SW480 (cell line): ENCODE measurements at places on chromosomes 13 and 19.
A peak's percentile ranks its signal among the peaks of the same experiment; 100 is the strongest.

DNA sequence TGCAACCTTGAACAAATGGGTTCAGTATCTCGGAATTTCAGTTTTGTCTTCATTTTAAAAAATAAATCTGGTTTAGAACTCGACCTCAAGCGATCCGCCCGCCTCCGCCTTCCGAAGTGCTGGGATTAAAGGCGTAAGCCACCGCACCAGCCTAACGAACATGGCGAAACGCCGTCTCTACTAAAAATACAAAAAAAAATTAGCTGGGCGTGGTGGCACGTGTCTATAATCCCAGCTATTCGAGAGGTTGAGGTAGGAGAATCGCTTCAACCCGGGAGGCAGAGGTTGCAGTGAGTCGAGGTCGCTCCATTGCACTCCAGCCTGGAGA, 571 bp downstream of the ZNF302 start:
- DNase-seq = no peak

DNA sequence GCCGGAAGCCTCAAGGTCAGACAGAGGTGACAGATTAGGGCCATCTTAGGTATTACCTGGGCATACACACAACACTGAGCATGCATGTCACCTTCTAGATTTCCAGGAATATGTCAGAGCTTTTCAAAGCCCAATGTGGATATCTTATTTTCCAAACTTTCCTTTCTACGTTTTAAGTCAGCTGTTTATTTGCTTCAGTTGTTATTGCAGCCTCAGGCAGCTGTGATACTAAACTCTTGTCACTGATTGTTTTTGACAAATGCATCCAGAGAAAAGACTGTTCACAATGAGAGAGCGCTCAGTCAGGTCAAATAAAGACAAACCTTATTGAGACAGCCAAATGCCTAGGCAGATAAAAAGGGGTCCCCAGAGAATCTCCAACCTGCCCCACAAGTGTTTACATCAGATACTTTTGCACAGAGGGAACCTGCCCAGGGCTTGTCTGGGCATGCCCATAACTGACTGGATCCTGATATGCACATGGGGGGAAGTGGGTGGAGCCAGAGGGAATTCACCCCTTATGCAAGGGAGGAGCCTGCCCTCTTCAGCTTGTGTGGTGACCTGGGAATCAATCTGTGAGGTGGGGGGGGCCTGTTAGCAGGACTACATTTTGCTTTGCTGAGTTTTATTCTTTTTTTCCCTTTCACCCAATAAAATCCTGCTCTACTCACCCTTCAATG, 28.5 kb downstream of the MED4 start:
- no peak for DNase-seq

DNA sequence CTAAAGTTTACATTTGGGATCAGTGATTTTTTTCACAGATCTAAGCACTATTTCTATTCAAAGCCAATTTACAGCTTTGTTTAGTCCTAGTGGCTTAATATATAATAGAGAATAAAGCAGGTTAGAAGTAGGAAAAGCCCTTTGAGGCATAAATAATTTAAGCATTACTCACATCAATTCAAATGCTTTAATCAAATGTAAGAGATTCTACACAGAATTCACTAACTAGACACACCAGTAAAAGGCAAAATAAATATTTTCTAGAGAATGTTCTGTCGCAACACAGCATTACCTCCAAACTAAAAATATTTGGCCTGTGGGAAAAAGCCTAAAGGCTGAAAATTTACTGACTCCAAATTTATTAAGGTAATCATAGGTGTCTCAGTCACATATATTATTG, 31.3 kb downstream of the KCTD12 start:
- DNase-seq = peak; percentile 6

DNA sequence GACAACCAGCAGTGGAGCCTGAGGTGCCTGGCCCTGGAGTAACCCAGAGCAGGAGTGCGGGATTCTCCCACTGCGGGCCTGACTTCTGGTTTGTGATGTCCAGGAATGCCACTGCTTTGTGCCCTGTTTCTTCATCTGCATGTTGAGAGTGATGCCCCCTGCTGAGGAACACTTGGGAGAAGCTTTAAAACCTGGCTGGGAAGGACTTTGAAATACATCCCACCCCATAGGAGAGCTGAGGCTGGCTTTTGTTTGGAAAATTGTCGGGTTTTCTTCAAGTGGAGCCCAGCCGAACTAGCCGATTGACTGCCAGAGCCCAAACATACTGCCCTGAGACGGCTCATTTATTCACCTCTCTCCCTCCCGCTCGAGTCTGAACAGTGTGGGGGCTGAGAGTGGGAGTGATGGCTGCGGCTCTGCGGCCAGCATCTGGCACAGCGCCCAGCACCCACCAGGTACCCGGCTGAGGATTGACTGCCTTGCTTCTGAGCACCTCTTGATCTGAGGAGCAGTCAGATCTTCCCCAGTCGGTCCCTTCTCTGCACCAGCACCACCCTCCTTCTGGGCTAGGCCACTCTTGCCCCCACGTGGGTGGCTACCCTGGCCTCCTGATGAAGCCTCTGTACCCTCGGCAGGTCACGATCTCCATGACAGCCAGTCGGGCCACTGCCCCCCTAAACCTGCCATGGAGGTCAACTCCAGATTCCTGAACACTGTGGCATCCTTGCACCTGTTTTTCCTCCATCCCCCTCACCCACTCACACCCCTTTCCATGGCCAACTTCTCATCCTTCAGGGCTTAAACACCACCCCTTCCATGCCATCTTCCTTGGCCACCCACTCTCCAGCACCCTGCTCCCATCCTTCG, 148.9 kb downstream of the SIPA1L3 start:
- no peak for DNase-seq

- DNase-seq = peak; percentile 56
Measured at GRCh38 chr13:51793570-51794271, 10.2 kb downstream of the DHRS12 start.

DNA sequence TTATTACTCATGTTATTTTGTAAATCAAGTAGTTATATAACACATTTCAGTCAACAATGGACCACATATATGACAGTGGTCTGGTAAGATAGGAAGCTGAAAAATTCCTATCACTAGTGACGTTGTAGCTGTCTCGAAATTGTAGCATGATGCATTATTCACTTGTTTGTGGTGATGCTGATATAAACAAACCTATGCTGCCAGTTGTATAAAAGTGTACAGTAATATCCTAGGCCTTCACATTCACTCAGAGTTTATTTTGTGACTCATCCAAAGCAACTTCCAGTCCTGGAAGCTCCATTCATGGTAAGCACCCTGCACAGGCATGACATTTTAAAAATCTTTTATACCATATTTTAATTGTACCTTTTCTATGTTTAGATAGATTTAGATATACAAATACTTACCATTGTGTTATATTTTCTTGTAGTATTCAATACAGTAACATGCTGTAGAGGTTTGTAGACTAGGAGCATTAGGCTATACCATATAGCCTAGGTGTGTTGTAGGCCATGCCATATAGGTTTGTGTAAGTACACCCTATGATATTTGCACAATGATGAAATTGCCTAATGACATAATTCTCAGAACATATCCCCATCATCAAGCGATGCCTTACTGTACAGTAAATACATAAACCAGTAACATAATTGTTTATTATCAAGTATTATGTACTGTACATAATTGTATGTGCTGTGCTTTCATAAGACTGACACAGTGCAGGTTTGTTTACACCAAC, 49.3 kb downstream of the IFT88 start:
- DNase-seq = peak; percentile 18

- DNase-seq = peak; percentile 23
Measured at GRCh38 chr13:107373551-107373950, 805.6 kb upstream of the ARGLU1 start.

- no peak for DNase-seq
Measured at GRCh38 chr13:73390100-73390499, 331.3 kb downstream of the KLF5 start.

GRCh38 chr19:47514151-47514868, 553 bp downstream of the NAPA start:
- DNase-seq = no peak

DNA sequence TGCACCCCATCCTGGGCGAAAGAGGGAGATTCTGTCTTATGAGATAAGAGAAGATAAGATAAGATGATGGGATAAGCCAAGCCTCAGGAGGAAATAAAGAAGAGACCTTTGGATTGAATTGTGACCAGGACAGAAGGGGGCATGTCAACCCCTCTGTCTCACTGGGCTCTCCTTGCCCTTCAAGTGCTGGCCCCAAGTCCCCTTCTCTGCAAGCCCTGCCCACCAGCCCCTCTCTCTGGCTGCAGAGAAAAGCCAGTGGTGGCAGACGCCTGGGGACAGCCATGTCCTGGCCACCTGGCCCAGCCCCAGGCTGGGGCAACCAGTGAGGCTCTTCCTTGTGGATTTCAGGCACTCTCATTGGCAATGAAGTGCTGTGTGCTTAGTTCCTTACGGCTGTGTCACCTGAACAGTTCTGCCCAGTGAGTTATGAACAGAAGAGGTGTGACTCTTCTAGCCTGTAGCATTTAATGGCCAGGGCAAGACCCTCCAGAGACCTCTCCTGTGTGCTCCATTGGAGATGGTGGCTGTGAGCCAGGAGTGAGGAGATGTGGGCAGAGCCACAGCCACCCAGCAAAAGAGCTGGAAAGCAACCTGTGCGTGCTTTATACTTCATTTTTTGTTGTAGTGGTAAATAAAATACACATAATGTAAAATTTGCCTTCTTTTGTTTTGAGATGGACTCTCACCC, 6.1 kb upstream of the BTBD2 start:
- no peak for DNase-seq
